ENCODE measurements at places on chromosomes 1 and 21.

- DNase-seq: peak; percentile 30
Observed at GRCh38 chr1:26161415-26162219, 2.7 kb downstream of the FAM110D start.

DNA sequence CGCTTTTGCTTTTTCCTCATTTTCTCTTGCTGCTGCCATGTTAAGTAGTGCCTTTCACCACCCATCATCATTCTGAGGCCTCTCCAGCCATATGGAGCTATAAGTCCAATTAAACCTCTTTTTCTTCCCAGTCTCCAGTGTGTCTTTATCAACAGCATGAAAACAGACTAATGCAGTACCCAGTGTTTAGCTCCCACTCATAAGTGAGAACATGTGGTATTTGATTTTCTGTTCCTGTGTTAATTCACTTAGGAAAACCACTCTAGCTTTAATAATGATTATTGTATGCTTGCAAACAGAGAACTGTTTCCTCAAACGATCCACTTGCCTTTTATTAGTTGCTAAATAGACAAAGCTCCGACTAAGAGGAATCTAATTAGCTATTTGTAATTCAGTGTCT, 43.3 kb downstream of the IL23R start:
- DNase-seq: no peak

DNA sequence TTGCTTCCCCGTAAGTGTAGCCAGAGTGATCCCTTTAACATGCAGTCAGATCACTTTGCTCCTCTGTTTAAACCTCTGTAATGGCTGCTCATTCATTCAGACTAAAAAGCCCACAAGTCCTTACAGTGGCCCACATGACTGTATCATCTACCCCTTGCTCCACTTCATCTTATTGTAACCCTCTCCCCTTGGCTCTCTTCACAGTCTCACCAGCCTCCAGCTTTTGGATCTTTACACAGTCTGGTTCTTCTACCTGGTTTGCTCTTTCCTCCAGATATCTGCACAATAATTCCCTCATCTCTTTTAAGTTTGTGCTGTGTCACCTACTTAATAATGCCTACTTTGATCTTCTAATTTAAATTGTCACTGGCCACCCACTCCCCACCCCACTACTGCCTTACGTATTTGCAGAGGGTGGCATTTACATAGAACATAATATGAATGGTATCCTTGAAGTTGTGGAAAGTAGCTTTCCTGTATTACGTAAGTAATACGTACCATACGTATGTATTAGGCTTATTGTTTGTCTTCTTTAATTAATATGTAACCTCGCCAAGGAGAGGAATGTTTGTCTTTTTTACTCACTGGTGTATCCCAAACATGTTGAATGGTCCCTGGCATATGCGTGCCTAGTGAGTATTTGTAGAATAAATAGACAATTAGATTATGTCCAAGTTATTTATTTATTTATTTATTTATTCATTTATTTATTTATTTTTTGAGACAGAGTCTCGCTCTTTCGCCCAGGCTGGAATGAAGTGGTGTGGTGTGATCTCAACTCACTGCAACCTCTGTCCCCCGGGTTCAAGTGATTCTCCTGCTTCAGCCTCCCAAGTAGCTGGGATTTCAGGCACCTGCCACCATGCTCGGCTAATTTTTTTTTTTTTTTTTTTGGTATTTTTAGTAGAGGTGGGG, 48.6 kb downstream of the TSNAX start:
- DNase-seq: no peak

DNA sequence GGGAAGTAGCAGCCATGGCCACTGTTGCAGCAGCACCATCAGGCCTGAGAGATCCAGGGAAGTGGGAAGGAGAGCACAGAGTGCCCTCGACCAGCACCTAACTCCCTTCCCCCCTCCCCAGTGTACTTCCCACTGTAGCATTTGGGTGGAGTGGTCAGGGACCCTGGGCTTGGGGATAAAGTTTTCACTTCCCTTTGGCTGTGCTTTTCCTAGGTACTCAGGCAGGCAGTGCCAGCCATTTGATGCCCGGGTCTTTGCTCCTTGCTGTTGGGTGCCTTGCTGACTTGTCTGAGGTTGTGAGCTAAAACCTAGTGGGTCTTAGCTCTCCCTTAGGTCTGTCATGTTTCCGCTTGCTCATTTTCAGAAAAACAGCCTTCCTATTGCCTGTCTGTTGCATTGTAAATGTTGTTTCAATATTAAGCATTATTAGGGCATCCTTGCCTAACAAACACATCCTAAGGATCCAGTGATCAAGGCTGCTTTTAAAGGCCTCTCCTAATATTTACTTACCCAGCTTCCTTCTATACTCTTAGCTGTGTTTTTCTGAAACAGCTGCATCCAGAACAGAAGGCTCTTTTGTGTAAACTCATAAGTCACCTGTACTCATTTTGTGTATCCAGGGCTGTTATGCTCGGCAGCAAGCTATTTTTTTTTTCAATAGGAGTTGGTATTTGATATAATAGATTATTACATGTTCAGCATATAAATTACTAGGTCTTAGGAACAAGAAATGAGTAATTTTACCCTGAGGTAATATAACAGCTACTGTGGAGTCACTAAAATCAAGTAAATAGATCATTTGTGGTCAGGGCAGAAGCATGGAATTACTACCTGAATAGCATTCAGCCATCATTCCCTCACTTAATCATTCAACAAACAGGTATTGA, 418.6 kb upstream of the PROX1 start:
- DNase-seq: no peak

- DNase-seq: no peak
Observed at GRCh38 chr1:188244681-188245080, 1415.9 kb downstream of the PLA2G4A start.
